ENCODE measurements at places on chromosomes 4 and X.

DNA sequence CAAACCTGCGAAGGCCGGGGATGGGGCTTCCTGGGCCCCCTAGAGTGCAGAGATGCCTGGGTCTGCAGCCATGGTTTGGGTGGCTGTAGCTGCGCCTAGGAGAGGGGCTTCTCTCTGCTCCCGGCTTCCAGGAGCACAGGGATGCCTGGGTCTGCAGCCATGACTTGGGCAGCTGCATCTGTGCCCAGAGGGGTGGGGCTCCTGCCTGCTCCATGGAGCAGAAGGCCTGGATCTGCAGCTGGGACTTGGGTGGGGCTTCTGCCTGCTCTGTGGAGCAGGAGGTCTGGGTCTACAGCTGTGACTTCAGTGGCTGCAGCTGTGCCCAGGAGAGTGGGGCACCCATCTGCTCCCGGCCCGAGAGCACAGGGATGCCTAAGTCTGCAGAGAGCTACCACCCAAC, 20.8 kb downstream of the SPON2 start:
- no peak for DNase-seq

DNA sequence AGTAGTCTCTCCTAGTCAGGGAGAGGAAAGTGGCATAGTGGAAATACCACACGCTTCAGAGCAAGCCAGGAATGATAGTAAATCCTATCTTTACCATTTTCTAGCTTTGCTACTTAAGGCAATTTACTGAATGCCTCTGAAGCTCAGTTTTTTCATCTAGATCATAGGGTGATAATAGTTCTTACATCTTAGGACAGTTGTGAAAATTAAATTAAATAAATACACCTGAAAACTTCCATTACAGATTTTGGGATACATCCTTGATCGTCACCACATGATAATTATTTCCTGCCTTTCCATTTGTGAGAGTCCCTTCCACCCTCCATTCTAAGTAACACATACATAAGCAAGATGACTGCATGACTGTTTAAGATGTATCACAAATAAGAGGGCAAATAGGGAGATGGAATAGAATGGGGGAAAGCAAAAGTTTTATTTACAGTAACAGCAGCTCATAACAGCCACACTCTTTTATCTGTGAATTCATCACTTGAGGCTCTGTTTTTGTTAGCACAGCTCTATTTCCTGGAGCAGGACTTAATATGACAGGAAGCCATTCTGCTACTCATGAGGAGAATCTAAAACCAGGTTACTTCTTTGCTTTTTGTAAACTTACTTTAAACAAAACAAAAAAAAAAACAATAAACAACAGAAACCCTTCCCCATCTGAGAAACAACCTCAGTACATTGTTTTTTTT, 13.4 kb downstream of the P2RY10 start:
- no peak for DNase-seq

- no peak for DNase-seq
Measured at GRCh38 chr4:137312257-137312656, 220.0 kb downstream of the PCDH18 start.

GRCh38 chr4:169142391-169142790, 128.4 kb downstream of the SH3RF1 start:
- DNase-seq, result no peak

- no peak for DNase-seq
Measured at GRCh38 chrX:105876658-105877057, 54.3 kb downstream of the NRK start.

DNA sequence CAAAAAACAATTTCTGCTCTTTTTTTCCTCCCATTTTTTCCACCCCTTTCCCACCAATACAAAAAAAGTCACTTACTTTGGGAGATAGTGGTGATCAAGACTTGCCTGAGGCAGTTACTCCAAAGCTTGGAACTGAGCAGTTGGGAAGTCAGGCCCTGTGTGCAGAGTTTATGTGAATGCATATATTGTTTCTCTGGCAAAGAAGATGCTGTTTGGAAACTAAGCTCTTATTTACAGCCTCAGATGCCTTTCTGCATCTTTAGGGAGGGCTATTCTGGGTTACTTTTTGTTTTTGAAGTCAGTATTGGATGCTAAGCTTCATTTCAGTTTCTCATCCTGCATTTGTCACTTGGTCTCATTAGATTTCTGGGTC, 136.3 kb downstream of the ZNF330 start:
- DNase-seq, result no peak

GRCh38 chr4:7398104-7398423, 36.7 kb downstream of the PSAPL1 start:
- no peak for DNase-seq

GRCh38 chr4:15366721-15367120, 61.1 kb upstream of the C1QTNF7 start:
- no peak for DNase-seq

DNA sequence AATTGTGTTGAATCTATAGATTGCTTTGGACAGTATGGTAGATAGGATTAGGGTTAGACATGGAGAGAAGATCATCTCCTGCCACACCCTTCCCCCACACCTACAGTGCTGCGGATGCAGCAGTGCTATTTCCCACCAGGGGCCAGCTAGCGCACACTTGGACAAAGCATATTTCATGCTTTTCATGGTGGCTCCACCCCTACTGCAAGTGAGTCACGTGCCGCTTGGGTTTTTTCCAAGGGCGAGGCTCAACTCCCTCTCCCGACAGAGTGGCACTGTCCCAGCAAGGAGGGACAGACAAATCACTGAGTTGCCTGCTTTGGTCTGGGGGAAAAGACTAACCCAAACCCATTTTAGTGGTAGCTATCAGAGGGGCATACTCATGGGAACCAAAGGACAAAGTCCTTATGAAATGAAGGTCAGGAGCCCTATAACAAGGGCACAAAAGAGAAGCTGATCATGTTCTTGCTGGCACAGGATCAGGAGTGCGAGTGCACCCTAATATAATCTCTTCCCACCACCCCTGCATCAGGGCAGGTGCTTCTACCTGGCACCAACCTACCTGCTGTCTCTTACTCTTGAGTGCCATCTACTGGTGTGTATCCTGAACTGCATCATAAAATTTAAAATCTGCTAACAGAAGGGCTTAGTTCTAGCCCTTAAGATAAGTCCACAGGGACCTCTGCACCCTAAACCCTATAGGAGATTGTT, 55.1 kb upstream of the PGAM4 start:
- no peak for DNase-seq
